ENCODE measurements at places on chromosomes 5 and 9.

DNA sequence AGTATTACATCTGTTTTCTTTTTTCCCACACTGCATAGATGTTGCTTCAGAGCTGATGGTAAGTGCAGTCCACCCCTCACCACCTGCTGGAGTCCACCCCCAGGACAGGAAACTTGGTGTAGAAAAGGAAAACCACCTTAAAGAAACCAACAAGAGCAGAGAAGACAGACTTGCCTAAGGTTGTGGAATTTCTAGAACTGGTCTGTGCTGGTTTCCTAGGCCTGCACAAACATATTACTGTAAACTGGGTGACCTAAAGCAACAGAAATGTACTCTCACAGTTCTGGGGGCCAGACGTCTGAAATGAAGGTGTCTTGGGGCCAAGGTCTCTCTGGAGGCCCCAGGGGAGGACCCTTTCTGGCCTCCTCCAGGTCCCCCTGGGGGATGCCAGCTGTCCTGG, 293.4 kb upstream of the IRX1 start:
- DNase-seq, result no peak

DNA sequence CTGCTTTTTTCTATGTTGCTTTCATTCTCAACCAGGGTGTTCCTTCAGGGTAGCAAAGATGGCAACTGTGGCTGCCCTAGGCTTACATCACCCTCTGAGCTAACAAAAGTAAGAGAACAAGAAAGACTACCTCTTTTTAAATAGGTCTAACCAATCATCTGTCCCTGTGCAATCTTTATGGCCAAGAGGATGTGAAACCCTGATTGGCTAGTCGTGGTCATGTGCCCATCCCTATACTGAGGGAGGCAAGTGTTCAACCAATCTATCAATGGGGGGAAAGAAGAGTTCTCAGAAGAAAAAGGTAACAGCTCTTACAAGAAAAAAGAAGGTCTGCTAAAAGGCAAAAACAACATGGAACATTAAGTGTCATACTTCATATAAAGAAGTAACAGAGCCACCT, 11.7 kb upstream of the SNCAIP start:
- no peak for DNase-seq

- no peak for DNase-seq
Observed at GRCh38 chr5:107812570-107813141, 141.9 kb upstream of the EFNA5 start.

DNA sequence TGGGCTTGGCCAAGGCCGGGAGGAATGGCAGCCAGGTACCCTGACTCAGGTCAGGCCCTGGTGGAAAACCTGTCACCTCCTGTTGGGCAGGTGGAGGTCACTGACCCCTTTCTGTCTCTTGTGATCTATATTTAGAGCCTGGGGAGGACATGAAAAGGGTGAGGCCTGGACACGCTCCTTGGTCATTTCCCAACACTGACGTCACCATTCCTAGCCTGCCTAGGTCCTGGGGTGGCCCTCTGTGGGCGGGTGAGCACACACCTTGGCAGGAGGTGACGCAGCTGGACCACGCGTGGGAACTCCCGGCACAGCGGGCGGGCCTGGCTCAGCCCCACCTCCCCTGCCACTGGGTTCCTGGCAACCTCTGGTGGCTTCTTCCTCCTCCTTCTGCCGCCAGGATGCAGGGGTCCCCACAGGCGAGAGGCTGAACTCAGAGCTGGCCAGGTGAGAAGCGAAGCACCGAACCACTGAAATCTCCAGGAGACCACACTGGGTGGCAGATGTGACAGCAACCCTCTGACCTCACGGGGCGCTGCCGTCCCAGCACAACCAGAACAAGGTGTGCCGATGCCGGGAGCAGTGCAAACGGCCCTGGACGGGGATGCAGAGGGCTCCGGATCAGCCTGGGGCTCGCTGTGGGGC, 6.4 kb upstream of the RALGDS start:
- DNase-seq, result no peak

DNA sequence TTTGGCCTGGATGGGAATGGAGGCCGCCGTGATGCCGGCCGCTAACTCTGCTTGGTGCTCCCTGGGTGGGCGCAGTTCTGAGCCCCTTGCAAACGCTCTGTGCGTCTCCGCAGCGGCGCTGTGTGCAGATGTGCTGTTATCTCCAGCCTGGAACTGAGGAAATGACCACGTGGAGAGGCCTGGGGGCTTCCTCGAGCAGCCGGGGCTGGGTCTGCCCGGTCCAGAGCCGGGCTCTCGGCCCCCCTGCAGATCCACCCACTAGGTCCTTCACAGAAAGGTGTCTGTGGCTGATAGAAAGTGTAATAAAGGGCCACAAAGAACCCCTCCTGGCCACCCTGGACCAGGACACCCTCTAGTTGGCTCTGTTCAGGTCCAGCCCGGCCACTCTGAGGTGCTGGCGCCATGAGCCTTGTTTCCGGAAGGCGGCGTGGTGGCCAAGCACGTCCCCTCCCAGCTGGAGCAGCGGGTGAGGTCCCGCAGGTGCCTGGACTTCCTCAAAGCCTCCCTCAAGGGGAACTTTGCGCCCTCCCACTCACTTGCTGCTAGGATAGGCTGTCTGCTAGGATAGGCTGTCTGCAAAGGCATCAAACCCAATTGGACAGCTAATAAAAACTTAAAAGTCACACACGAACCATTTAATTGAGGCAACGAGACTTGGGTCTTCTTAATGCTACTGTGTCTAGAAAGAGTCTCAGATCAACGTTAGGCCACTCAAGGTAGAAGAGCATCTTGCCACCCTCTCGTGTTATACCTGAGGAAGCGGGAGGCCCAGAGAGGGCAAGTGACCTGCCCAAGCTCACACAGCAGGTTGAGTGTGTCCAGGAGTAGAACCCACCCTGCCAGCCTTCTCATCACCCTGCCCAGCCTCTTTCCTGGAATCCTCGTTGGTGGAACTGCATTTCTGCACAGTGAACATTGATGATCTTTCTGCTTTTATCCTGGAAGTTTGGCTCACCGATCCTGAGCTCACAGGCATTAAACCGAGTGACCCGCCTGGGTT, 109.3 kb upstream of the FCN2 start:
- DNase-seq, result no peak

Measured in NT2/D1 (cell line).